Stimulated activated naive CD8-positive, alpha-beta T cell treated with anti-CD3 and anti-CD28 coated beads, Interleukin-15, Interleukin-2, amounts not matched to agents 100 U/mL and 50 U/mL, for 24 hours (primary cell): ENCODE measurements at places on chromosomes 1 and 21.

DNA sequence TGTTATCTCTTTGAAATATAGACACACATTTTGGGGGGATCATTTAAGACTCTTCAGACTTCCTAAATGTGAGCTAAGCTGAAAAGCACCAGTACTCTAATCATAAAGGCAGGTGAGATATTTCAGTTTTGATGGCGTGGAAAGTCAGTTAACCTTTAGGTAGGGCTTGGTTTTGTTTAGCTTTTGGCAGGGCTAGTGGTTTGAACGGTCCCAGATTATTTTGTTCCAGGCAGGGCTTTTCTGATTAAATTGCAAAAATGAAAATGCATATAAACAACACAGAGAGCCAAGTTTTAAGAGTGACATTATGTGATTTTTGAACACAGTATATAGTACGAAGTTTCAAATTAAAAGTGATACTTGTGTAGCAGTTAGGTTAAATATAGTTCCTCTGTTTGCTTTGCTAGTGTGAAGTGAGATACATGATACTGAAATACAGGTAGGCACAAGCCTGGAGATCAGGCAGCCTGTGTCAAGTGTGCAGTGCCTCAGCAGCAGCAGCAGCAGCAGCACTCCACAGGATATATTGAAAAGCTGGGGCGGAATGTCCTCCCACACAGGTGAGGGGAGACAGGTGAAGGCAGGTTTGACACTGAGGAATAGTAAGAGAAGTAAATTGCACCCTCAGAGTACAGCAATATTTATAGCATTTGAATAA, 47.4 kb downstream of the CAMTA1 start:
- DNase-seq: no peak

DNA sequence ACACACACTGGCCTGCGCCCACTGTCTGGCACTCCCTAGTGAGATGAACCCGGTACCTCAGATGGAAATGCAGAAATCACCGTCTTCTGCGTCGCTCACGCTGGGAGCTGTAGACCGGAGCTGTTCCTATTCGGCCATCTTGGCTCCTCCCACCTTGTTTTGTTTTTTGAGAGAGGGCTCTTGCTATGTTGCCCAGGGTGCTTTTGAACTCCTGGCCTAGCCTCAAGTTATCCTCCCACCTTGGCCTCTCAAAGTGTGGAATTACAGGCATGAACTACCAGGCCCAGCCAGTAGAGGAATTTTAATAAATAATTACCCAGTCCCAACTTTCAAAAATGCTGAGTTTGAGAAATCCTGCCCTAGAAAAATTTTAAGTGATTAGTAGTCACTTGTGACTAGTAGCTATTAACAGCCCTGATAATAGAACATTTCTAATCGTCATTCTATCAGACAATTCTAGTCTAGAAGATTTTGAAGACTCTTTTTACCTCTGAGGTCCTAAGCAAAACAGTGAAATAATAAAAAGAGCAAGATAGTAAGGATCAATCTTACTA, 30.9 kb upstream of the SLC35D1 start:
- DNase-seq: no peak

DNA sequence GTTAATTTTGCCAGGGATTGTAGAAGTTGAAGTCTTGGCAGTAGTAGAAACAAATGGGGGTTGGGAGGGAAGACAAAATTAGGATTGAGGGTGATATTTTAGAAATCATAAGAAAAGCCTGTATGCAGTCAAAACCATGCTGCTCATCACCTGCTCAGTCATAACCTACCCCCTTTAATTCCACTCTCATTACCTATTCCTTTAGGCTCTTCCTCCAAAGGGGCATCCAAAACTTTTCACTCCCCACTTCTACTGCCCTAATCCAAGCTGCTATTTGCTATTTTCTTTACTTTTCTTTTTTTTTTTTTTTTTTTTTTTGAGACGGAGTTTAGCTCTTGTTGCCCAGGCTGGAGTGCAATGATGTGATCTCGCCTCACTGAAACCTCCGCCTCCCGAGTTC, 11.5 kb downstream of the H3-3A start:
- no peak for DNase-seq

GRCh38 chr1:244866355-244866754, 2.0 kb upstream of the HNRNPU start:
- no peak for DNase-seq

DNA sequence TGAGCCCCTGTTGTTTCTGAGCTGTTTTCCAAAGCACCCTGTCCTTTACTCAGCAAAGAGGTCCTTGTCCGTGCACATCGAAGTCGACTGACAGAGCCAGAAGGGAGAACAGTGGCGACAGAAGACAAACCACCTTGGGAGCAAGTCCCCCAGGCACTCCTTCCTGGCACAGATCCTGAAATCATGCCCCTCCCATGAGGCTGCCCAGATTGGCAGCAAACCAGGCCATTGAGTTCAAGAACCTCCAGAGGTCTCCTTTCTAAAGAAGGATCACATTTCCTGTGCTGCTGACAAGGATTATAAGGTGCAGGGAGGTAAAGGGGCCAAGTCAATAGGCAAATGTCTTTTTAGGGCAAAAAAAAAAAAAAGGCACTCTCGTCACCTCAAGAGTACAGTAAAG, 84.7 kb upstream of the HIVEP3 start:
- DNase-seq: no peak

- no peak for DNase-seq
Observed at GRCh38 chr1:240151136-240151735, 59.6 kb downstream of the FMN2 start.

- no peak for DNase-seq
Observed at GRCh38 chr21:35294231-35294898, 245.3 kb upstream of the RUNX1 start.

DNA sequence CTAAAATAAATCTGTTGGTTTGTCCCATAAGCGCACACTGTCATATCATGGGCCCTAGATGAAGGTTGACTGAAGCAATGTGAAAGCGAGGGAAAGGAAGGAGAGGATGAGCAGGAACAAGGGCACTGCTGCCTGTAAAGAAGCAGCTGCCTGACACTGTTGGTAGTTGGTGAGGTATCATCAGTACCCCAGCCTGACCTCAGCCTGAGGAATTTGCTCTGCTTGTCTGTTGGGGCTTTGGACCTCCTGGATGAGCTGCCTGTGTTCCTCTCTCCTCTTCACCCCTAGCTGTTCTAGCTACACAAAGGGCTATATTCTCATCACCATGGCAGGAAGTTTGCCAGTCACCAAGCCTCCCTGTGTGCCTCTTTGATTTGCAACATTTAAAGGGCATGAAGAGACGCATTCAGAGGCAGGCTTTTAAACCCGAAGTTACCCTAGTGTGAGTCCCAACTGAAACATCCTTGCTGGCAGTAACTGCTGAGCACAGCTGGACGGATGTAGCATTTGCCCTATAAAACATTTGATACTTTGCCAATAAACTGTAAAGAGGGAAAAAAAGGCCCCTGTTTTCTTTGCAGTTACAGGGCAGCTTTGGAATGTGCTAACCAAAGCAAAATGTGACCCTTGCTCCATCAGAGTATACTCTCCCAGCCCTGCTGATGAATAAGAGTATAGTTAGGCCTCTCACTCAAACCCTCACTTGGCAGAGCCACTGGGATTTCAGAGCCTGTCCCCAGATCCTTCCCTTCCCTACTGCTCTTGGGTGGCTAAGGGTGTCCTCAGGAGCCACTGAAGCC, 22.2 kb upstream of the SPATA6 start:
- DNase-seq: no peak

GRCh38 chr1:6688001-6688400, 13.6 kb downstream of the DNAJC11 start:
- no peak for DNase-seq

DNA sequence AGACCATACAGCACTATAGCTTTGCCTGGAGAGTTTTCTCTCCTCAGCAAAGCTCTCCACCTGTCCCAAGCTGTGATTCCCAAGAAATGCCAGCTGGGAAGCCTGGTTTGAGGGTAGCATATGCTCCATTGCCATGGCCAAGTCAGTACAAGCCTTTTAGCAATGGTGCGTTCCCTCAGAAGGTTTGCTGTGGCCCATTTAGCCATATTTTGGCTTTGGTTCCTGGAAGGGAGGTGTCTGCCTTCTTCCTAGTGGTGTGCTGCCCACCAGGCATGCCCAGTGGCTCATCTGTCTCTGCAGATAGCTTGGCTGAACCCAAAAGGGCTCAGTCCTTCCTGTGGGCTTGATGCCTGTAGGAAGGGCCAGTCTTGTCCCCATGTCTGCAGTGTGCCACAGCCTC, 32.4 kb downstream of the GALNT2 start:
- no peak for DNase-seq

DNA sequence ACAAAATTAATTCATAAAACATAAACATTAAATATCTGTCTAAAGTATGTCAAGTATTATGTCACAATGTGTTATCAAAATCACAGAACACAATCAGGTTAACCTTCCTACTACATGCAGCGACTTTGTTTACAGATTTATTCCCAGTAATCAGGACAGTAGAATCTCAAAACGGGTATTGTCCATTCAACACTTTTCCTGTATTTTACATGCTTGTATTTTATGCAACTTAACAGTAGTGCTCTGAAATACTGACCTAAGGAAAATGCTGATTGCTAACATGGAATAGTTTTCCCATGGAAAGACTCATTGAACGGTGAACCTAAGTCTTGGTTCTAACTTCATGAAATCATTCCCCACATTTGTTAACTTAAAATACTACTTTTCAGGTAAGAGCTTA, 2.3 kb downstream of the SERBP1 start:
- DNase-seq: no peak

GRCh38 chr1:9753121-9753531, 70.6 kb downstream of the CLSTN1 start:
- DNase-seq: no peak

GRCh38 chr1:200207711-200208126, 180.2 kb downstream of the NR5A2 start:
- DNase-seq: no peak

DNA sequence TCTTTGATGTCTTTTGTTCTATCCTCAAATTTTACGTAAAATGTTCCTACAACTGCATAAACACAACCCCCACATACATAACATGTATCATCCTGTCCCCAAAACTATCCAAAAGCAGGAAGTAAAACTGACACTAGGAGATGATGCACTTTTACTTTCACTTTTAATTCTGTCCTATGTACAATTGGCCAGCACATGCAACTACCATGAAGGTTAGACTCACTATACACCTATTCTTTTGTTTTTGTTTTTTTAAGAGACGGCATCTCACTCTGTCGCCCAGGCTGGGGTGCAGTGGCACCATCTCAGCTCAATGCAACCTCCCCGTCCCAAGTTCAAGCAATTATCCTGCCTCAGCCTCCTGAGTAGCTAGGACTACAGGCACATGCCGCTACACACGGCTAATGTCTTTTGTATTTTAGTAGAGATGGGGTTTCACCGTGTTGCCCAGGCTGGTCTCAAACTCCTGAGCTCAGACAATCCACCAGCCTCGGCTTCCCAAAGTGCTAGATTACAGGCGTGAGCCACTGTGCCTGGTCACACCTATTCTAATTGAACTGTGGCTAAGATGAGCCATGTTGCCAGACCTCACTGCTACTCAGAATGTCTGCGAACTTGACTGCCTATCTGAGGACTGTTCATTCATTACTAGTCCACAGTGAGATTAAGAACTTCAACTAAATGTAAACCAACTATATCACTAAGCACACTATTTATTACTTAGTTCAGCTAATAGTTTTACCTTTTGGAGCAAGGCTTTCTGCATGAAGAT, 48.0 kb downstream of the TOR3A start:
- peak; percentile 9 for DNase-seq

- DNase-seq: no peak
Observed at GRCh38 chr1:183027791-183028190, 4.6 kb downstream of the LAMC1 start.

GRCh38 chr1:149936170-149936991, at the start of gene MTMR11:
Gene MTMR11, minus strand, starts transcription at chr1:149936879. Its CDS starts 232 bp downstream, at chr1:149936647.
- no peak for DNase-seq

- DNase-seq: no peak
Observed at GRCh38 chr1:76352741-76353435, 278.3 kb downstream of the ST6GALNAC3 start.

- no peak for DNase-seq
Observed at GRCh38 chr1:92333668-92334067, 34.8 kb downstream of the RPAP2 start.

GRCh38 chr1:36156329-36157114, 562 bp downstream of the MAP7D1 start:
- peak; percentile 75 for DNase-seq

GRCh38 chr1:84722794-84723193, 32.5 kb upstream of the SSX2IP start:
- no peak for DNase-seq

DNA sequence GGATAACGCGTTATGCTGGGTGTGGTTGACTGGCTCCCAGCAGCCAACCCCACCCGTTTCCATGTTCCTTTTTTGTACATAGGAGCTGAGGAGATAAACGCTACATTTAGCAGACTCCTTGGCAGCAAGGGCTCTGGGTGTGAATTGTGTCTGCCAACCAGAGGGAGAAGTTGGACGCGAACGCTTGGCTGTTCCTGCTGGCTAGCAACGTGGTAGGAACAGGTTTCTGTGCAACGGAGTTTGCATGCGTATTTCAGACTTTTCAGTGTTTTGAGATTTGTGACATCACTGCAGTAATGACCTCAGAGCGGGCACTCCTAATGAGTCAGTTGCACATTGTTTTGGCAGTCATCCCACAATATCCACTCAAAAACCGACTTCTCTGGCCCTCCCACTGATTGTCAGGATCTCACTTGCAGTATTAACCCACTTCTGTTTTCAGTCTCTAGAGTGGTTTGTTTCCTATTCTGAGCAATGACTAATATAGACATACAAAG, 98.7 kb upstream of the RGS1 start:
- no peak for DNase-seq

- DNase-seq: peak; percentile 25
Observed at GRCh38 chr1:226223786-226224244, 351 bp downstream of the MIXL1 start.
